ENCODE measurements at places on chromosomes 5 and 9. TPM values are rescaled to one million over a fixed set of nuclear protein-coding genes. Genes with fewer than 3 reads are reported as not detected.

BAAT gene
- total RNA-seq = 1.2 TPM

AQP3 gene
- total RNA-seq = 14.2 TPM

ADAMTSL2 gene
- total RNA-seq = 1.2 TPM

STXBP1 gene
- 14.4 TPM for total RNA-seq

GRM6 gene
- 0.96 TPM for total RNA-seq

C1QTNF3 gene
- total RNA-seq = 200 TPM

PLCXD3 gene
- total RNA-seq = 5.3 TPM

PRUNE2 gene
- total RNA-seq = 12.3 TPM

CTNND2 gene
- total RNA-seq = 8.7 TPM

TMEM252 gene
- total RNA-seq = 0.96 TPM

TMC1 gene
- total RNA-seq = 0.96 TPM

HAVCR2 gene
- 19.7 TPM for total RNA-seq

GFPT2 gene
- 170 TPM for total RNA-seq

RALGDS gene
- total RNA-seq = 21.9 TPM

AP3S1 gene
- 169 TPM for total RNA-seq

RAPGEF6 gene
- total RNA-seq = 45.7 TPM

WDR38 gene
- total RNA-seq = not detected

AIF1L gene
- 35.4 TPM for total RNA-seq

GHR gene
- 19.5 TPM for total RNA-seq

OR1L8 gene
- not detected for total RNA-seq

OR1J2 gene
- total RNA-seq = 1.2 TPM

SLC22A4 gene
- 4.6 TPM for total RNA-seq

SPRY4 gene
- total RNA-seq = 3.1 TPM

COL23A1 gene
- total RNA-seq = 0.96 TPM

LIX1 gene
- total RNA-seq = 4.8 TPM

GBGT1 gene
- total RNA-seq = 18.3 TPM

TUSC1 gene
- 20.7 TPM for total RNA-seq

RELL2 gene
- total RNA-seq = 0.96 TPM

TAF7 gene
- 58.7 TPM for total RNA-seq

APBA1 gene
- total RNA-seq = 20.9 TPM

NSUN2 gene
- total RNA-seq = 31.8 TPM

PHF24 gene
- 1.9 TPM for total RNA-seq

NR2F1-AS1 gene
- total RNA-seq = 44.1 TPM

IL3 gene
- not detected for total RNA-seq

NXNL2 gene
- total RNA-seq = not detected

IL7R gene
- 3.4 TPM for total RNA-seq

PCDHB6 gene
- 1.9 TPM for total RNA-seq

ADAMTS16 gene
- total RNA-seq = 7.2 TPM

CD274 gene
- total RNA-seq = 4.6 TPM

BTNL9 gene
- 7.0 TPM for total RNA-seq

GTF2H2 gene
- 54.7 TPM for total RNA-seq

TAF11L10 gene
- total RNA-seq = 16.4 TPM

ZNF169 gene
- 5.5 TPM for total RNA-seq

DAB2IP gene
- 60.9 TPM for total RNA-seq

DOK3 gene
- total RNA-seq = 19.7 TPM

PCDHGB5 gene
- total RNA-seq = 15.4 TPM

CAMK2A gene
- total RNA-seq = 5.8 TPM

MYMK gene
- not detected for total RNA-seq

DNAJC21 gene
- 72.9 TPM for total RNA-seq

PCSK5 gene
- total RNA-seq = 15.9 TPM
